Foreskin keratinocyte (primary cell): ENCODE measurements at places on chromosomes 3 and 15.

DNA sequence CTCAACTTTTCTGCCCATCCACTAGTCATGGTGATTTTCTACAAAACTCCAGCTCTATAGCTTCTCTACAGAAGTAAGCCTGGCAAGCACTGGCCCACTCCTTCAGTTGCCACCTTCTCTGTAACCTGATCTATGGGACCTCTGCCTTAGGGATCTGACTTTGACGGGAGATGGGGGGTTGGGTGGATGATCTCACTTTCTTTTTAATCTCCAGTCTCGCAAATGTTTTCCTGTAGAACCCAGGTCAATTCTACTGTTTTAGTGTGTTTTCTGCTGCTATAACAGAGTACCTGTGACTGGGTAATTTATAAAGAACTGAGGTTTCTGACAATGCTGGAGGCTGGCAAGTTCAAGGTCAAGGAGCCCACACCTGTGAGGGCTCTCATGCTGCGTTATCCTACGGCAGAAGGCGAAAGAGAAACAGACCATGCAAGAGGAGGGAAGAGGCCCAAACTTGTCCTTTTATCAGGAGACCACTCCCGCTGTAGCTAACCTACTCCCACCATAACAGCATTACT lies 189.9 kb upstream of the THRB start:
- no peak for DNase-seq

- no peak for DNase-seq
Measured at GRCh38 chr3:23389686-23390085, 186.6 kb downstream of the UBE2E2 start.

DNA sequence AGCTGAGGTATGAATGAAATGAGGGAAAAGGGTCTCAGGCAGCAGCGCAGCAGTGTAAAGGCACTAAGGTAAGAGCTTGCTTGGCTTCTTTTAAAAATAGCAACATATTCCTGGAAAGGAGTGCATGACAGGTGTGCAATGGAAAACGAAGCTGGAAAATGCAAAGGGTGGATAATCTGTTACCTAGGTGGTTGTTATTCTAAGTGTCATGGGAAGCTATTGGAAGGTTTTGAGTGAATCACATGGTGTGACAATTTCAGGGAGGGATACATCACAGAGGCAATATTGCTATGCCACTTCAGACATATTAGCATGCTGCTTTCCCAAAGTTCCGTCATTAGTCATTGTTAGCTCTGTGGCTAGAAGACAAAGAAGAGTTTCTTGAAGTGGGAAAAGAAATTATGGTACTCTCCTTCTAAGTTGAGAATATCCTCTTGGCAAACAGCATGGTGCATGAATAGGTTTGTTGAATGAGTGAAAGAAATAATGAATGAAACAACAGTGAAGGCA lies 28.7 kb upstream of the TMEM45A start:
- DNase-seq, result no peak

- no peak for DNase-seq
Measured at GRCh38 chr15:80595396-80595795, 99.7 kb upstream of the ABHD17C start.

DNA sequence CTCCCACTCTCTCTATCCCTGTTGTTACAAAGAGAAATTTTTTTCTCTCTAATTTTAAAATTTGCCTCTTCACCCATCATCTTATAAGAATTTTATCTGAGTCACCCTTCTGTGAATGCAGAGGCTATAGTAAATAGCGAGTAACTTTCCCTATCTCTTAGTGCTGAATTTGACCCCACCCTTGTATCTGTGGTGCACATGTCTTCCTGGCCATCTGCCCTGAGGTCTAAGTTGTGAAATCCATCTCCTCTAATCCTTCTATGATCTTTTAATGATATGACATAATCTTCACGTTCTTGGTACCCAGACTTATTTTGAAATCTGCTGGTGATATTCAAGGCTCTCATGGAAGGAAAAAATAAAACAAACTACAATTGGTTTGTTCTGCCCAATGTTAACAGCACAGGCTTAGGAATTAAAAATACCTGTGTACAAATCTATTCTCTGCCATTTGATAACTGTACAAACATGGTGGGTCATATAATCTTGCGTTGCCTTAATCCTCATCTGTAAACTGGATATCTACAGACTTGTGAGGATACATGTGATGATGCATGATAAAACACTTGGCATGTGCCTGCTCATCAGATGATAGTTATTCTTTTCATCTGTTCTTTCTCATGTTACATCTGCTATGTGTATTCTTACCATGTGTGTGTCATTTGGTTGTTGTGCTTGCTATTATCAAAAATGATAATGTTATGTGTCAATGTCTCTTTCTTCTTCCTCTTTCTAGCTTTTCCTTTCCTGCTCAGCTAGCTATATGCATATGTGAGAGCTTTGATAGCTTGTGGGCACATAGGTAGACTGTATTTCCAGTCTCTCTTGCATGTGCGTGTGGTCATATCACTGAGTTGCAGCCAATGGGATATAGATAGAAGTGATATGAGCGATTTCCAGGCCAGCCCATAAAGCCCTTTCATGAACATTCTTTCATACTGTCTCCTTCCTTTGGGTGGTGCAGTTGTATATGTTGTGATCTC lies 13.7 kb upstream of the CCR3 start:
- peak; percentile 87 for DNase-seq

- DNase-seq, result peak; percentile 24
Measured at GRCh38 chr15:39589815-39590644, 9.2 kb downstream of the THBS1 start.

GRCh38 chr3:52440671-52441070 lies 4.2 kb downstream of the SEMA3G start:
- no peak for DNase-seq

DNA sequence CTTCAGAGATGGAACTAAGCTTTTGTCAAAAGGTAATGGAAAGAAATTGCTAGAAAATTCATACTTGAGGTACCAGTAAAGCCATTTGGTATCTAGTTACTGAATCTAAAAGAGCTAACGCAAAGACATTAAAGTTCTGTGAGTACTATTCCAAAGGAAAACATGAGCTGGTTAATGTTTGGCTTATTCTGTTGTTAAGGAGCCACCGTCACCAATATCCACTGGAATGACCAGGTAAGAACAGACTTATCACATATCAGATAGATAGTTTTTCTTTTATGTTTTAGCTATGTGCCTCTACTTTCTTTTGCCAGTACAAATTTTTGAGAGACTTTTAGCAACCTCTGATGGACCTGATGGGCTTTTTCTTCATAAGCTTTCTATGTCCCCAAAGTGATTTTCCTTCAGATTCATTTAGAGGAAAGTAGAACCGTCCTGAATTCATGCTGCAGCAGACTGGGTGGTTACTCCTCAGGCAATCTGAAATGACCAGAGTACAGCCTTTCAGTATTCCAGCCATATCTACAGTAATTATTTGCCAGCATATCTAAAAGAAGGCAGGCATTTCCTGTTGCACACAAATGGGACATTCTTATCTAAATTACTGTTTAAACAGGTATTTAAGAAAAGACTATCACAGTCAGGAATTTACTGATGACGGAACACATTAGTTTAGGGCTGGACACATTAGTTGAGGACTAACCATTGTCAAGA lies 274.1 kb downstream of the MECOM start:
- DNase-seq, result no peak

DNA sequence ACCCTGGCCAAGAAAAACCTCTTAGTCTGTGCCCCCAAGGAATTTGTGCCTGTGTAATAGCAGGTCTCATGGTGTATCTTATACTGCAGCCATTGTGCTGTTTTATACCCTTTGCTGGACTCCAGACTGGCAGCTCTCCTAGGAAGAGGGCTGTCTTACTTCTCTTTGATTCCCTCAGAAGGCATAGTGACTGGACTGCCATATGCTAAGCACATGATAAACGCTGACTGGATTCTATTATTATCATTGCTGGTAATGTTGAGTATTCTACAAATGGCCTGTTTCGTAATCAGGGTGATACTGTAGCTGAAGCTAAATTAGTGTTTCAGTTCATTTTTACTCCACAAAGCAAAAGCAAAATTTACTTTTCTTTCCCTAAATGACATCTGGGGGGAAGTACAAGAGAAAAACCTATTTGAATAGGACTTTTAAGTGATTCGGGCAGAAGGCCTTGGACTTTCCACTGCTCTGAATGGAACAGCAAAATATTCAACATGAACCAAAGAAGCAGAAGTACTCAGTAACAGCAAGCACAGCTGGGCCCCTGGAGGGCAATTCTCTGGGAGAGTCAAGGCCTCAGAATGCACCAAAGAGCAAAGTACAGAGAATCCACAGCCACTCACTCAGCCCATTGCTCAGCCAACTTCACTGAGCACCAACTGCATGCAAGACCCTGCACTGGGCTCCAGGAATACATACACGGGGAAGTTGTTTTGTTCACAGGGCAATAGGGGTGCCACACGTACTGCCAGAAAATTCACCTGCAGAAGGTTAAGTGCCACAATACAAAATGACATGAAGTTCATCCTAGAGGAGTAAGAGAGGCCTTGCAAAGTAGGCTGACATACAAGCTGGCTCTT lies 7.9 kb upstream of the BCL2A1 start:
- DNase-seq, result no peak

DNA sequence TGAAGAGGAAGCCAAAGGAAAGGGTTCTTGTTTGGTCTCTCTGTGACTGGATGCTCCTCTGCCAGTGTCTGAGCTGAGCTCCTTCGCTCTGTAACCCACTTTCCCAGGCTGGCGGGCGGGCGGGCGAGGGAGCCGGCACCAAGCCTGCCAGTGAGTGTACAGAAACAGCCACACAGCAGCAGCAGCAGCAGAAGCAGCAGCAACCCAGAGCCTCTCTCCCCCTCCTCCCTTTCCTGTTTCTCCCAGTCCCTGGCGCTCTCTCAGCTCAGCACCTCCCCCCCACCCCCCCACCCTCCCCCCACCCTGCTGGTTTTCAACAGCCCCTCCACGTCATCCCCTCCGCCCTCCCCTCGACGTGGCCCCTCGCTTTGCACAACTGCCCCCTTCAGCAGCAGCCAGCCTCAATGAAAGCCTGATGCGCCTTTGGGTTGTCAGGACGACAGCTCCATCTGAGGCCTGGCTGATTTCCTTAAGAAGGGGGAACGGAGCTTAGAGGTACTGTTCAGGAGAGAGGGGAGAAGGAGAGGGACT lies at the start of gene LSAMP:
LSAMP (minus strand) TSS at position 177 of the 531 bp plus-strand sequence.
- DNase-seq, result no peak

GRCh38 chr3:24985668-24986067 lies 442.4 kb upstream of the RARB start:
- DNase-seq, result no peak

GRCh38 chr3:86987421-86987715 lies 3.6 kb downstream of the VGLL3 start:
- DNase-seq, result no peak

DNA sequence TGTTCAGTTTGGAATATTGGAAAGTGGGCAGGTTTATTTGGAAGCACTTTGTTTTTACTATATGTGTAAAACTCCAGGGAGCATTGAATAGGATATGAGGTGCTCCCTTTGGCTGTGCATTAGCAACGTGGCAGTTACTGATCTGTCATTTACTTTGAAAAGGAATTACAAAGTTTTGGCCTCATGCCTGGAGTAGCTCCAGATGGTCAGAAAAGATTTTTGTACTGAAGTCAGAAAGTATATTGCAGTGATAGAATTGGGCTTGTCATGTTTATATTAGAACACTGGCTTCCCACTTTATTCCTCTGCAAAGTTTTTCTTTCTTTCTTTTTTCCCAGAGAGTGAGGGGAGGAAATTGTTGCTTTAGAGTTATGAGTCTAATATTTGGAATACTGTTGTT lies 26.1 kb downstream of the FNDC3B start:
- no peak for DNase-seq

GRCh38 chr3:170321321-170322034 lies 36.0 kb upstream of the SKIL start:
- DNase-seq, result no peak

DNA sequence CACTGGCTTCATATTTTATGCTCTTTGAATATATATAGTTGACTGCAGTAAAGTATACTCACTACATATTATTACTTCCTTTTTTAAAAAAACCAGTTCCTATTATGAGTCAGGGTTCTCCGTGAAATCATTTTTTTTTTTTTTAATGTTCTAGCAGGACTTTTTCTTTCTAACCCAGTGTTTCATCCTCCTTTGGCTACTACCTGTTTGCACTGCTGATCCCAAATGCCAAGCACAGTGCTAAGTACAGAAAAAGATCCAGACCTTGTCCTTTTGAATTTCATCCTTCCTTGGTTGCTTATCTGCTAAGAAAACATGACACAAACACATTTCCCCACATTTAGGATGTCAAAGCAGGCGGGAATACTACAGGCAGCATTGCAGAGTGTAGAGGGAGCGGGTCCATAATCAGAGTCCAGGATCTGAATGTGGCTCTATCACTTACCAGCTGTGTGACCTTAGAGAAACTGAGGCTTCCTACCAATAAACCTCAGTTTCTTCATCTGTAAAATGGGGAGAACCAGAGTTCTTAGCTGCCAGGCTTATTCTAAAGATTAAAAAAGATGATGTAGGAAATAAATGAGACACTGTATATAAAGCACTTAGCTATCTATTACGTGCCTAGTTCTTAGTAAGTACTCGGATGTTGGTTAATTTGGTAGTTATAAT lies 37.2 kb upstream of the ANPEP start:
- DNase-seq, result no peak

- DNase-seq, result peak; percentile 45
Measured at GRCh38 chr3:17491601-17492000, 250.8 kb downstream of the TBC1D5 start.

GRCh38 chr3:4988983-4989834 lies 10.0 kb downstream of the BHLHE40 start:
- DNase-seq, result no peak

DNA sequence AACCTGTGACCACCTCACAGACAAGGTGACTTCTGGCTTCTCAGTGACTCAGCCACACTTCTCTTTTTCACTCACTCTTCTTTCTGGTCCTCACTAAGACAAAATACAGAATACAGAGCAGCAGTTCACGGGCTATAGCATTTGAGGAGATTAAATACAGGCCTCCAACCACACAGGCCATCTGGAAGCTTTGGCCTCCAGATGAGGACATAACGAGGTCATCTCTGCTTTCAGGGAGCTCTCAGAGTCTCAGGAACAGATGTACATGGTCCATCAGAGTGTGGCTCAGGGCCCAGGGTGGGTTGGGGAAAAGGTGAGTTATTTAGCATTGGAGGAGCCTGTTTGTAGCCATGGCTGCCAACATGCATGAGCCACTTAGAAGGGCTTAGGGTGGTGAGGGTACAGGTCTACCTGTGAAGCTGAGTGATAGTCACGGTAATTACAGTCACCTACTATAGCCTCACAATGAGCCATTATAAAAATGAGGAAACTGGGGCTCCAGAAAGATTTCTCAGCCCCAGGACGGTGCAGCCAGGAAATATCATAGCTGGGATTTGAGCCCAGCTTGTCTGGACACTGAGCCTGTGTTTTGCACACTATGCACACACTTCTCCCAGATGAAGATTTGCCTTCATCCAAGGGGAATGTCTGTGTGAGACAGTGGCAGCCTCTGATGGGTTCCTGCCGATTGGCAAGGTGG lies 159.8 kb upstream of the CTDSPL start:
- no peak for DNase-seq

GRCh38 chr3:155382396-155383042 lies 89.0 kb upstream of the STRIT1 start:
- peak; percentile 41 for DNase-seq

DNA sequence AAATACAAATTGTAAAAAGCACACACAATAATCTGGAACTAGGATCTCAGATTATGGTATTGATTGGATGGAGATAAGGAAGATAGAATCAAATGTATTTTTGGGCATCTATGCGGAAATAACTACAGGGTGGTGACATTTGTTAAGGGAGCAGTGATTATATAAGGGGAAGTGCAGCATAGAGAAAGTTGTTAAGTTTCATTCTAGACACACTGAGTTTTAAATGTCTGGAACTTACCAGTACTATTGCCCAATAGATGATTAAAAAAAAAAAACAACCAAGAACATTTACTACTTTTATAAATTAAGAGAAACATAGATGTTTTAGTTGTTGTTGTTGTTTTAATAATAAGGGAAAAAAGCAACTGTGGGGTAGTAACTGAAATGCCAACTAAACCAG lies 32.1 kb upstream of the C3orf38 start:
- no peak for DNase-seq
